ENCODE measurements at places on chromosomes 5 and 9.

- no peak for DNase-seq
Observed at GRCh38 chr5:64838376-64838775, 69.6 kb downstream of the CWC27 start.

DNA sequence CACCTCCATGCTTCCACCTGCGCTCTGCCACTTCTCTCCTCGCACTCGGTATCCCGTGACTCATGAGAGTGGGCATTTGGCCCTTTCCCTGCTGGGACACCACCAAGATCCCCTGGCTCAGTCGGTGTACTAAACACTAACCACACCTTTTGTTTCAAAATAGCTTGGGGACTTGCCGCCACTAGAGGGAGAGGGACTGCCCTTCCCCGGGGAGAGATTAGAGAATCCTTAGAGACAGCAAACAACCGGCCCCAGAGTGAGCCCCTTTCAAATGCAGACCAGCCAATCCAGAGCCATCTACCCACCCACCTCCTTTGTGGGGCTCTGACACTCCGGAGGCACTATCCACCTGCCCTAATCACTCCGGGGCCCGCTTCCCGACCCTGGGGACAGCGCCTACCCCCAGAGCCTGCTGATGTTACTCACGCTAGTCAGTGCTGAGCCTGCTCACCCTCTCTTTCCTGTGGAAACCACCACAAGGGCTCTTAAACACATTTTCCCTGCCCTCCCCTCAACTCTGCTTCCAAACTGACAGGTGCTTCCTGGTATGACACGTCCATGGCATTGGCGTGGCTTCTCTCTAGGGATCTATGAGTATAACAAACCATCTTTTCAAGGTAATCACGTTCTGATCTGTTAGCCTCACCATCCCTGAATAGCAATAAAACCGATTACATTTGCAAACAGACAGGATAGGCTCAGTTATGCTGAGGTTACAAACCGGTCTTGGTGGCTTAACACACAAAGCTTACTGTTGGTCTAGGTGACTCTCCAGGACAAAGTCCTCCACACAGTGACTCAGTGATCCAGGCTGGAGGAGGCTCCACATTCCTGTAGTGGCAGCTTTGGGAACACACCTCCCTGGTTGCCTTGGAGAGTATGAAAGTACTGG is 180.1 kb upstream of the MVB12B start:
- DNase-seq: peak; percentile 49

DNA sequence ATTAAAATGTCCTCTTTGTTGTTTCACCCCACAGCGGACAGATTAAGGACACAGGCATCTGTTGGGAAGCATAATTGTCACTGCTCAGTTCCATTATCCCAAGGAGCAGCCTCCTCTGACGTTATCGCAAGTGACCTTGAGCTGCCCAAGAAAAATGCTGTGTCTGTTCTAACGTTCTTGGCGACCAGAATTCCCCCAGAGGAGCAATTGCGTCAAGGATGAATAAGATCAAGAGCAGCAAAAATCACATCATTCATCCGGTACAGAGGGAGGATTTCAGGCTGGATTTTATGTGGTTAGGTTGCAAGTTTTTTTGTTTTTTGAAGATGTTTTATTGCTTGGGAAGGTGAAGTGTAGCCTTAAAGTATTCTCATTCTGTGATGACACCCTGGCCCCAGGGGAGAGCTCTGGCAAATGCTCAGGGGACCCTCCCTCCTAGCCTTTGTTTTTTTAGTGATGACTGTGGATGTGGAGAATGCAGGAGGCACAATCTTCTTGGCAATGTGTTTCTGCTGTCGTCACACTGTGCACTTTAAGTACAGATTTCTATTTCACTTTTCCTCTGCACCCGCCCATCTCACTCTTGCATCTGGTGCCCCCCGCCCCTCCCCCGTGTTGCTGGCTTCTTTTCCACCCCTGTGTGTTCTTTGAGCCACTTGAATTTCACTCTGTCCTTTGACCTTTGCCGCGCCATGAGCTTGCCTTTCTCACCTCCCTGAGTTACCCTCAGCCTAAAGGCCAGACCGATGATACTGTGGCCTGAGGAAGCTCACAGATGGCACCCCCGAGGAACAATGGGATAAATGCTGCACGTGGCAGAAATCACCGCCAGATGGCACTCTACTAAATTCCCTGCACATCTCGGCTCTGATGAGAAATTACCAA is 308.5 kb downstream of the RAB3C start:
- peak; percentile 89 for DNase-seq

DNA sequence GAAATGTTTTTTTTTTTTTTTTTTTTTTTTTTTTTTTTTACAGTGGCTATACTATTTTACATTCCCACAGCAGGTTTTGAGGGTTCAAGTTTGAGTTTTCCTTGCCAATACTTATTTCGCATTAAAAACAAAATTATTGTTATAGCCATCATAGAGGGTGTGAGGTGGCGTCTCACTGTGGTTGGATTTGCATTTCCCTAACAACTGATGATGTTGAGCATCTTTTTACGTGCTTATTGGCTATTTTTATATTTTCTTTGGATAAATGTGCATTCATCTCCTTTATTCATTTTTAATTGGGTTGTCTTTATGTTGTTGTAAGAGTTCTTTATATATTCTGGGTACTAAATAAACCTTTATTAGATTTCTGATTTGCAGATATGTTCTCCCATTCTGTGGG is 18.9 kb upstream of the UBLCP1 start:
- DNase-seq: no peak

- DNase-seq: no peak
Observed at GRCh38 chr5:82806513-82806912, 270.7 kb downstream of the TMEM167A start.

GRCh38 chr9:16044579-16044881 is 491.7 kb downstream of the CCDC171 start:
- DNase-seq: no peak
